ENCODE measurements at places on chromosomes 2 and 18.

- no peak for DNase-seq
Observed at GRCh38 chr2:58899692-58900091, 658.6 kb upstream of the FANCL start.

- DNase-seq: peak; percentile 21
Observed at GRCh38 chr2:197919487-197919886, 115.1 kb downstream of the PLCL1 start.

DNA sequence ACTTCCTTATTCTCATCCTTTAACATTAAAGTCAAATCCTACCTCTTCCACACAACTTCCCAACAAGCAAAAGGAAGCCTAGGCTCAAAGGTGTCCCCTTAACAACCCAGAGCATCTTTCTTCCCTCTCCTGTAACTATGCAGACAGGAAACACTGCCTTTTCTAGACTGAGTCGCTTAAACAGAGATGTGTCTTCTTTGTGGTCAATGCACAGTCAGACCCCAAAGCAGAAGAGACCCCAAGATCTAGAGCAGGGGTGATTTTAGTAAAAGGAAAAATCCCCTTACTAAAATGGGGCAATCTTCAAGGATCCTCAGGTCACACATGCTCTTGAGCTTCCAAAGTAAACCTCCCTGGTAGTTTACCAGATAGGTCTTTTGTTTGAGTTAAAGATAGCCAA is 86.6 kb upstream of the POMC start:
- DNase-seq: no peak

GRCh38 chr2:102256276-102256675 is 55.1 kb upstream of the IL1RL1 start:
- no peak for DNase-seq

DNA sequence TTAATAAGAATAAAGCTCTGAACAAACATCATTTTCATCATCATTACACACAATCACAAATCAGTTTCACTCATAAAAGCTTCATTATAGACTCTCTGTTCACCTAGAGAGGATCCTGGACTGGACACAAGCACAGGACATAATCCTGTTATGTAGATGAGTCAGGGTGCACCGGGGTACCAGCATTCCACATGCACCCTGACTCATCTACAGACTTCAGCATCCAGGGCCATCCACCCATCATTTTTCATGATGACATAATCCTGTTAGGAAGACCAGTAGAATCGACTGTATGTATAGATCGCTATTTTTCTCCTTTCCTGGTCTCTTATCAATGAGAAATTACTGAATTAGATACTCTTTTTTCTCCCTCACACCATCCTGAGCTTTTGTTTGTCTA is 73.7 kb upstream of the PIK3C3 start:
- DNase-seq: no peak

DNA sequence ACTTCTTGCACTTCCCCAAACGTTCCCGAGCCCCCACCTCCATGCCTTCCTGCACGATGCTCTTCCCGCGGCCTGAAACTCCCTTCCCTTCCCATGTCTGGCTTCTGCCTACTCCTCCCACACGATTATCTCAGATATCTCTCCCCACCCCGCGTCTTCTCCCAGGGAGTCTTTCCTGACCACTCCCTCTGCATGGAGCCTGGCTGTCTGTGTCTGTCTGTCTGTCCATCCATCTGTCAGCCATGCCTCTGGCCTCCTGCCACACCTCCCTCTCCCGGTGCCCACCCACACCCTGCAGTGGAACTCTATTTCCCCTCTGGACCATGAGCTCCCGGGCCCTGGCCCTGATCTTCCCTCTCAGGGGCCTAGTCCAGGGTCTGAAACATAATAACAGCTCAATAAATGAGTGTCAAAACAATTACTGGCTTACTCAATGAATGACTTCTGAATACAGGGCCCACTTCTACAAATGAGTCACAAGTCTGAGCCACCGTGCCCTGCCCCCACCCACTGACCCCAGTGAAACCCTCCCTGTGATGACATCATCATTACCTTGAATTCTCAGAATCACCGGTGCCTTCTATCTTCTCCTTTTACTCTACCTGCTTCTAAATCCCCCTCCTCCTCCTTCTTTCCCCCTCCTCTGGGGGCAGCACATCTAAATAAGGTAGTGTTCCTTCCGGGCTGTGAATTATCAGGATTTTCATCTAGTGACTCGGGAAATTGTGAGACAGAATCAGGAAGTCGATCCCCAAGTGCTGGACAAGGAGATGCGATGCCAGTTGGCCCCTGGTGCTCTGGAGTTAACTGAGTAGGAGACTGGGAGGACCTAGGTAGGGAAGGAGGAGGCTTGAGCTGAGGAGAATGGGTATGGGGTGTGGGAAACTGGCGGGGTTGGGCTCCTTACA is 46.1 kb upstream of the PLB1 start:
- DNase-seq: peak; percentile 71

All from suppressor macrophage (primary cell).